ENCODE measurements at places on chromosomes 13 and 19.
A peak's percentile ranks its signal among the peaks of the same experiment; 100 is the strongest.

DNA sequence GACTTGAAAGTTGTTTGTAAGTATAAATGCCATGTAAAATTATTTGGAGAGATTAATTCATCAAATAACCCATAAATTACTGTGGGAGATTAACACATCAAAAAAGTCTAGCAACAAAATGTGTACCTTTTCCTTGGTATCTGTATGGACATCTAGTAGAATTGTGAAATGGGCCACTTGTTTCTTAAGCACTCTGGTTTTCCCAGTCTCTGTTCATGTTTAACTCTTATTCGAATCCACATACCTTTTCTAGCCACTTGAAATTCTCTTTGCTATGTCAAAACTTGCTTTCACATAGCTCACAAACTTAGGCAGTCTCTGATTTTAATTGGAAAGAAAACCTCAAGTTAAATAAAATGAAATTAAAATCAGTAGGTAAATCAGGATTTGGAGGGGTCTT lies 470.6 kb downstream of the LMO7 start:
- DNase-seq: no peak

DNA sequence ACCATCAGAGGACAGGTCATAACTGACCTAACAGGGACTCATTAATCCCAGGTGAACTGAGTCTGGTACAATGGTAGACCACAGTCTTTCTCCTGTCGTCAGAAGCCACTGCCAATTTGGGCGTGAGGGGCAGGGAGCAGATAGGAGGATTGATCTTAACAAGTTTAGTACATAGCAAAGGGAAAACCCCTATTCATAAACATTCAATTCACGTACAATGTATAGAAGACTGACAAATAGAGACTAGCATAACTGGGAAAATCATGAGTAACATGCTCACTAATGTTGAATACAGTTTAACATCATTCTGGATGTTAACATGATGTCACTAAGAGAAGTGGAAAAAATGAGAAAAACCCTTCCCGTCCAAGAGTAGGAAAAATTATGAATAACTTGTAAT lies 54.1 kb downstream of the SLC7A1 start:
- DNase-seq: no peak

DNA sequence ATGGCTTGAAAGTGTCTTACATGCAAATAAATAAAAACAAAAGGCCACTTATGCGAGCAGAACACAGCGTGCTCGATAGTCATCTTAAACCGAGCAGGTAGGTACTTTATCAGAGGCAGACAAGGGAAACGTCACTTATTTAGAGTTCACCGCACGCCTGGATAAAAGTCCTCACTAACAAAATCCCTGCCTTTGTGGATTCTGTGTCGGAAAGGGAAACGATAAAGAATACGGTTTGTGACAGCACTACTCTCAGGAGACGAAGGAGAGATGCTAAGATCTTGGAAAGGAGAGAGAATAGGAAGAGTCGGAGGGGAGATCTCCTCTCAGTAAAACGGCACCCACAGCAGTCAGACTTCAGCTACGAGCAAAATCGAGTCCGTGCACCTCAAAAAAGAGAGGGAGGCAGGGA lies 581 bp downstream of the RCBTB1 start:
- DNase-seq: no peak

- no peak for DNase-seq
These were observed 64.8 kb upstream of the FLT1 start for GRCh38 chr13:28559636-28560259.

GRCh38 chr19:1076046-1076386 lies 9.0 kb downstream of the ARHGAP45 start:
- no peak for DNase-seq

- no peak for DNase-seq
These were observed 1523.2 kb downstream of the UQCRFS1 start for GRCh38 chr19:27689734-27690241.

- DNase-seq: no peak
These were observed 62.5 kb downstream of the C13orf42 start for GRCh38 chr13:51048616-51049015.

DNA sequence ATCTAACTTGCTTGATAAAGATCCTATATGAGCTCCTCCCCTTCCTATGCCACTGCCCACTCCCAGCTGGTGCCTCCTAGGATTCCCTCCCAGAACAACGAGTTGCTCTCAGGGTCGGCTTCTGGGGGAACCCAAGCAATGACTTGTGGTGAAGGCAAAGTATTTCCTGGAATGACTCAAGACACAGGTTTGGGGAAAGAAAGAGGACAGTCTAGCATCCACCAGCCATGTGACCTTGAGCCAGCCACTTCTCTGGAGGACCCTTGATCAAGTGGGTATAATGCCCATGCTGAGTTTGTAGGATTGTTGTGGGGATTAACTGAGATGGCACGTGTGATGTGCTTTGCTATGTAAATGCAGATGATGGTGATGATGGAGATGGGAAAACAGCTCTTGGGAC lies 33.0 kb downstream of the MBD3L2B start:
- no peak for DNase-seq

DNA sequence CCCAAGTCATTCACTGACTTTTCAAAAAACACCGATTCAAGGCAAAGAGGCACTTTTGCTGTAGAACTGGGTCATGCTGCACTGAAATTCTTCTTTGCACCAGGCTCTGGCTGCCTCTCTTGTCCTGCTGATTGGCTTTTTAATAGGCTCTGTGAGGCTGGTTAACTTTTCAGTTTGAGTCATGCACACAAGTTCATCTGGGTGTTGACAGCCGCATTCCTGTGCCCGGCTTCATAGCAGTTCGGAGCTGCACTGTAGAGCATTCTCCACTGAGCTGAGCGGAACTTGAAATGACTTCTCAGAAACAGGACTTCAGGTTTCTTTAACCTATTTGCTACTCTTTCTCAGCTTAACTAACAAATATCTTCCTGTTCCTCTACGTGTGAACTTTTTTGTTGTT lies 978.3 kb downstream of the UQCRFS1 start:
- DNase-seq: no peak

- no peak for DNase-seq
These were observed 20.5 kb downstream of the PPP5C start for GRCh38 chr19:46367426-46367825.

- DNase-seq: no peak
These were observed 29.8 kb upstream of the PABPC3 start for GRCh38 chr13:25065974-25066770.

DNA sequence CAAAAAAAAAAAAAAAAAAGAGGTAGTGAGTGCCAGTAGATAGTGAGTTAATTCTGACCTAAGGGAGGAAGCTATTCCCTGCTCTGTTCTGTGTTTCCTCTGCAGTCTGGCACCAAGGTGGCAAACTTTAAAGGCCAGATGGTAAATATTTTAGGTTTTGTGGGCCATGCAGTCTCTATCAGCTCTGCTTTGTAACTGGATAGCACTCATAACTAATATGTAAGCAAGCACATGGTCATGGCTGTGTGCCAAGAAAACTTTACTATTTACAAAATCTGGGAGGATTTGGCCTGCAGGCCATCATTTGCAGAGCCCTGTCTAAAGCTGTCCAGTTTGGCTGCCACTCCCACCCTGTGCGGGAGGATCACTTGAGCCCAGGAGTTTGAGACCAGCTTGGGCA lies 4.3 kb downstream of the PIN1 start:
- no peak for DNase-seq

- DNase-seq: peak; percentile 33
These were observed 96.8 kb downstream of the SUCLA2 start for GRCh38 chr13:47904241-47904640.

DNA sequence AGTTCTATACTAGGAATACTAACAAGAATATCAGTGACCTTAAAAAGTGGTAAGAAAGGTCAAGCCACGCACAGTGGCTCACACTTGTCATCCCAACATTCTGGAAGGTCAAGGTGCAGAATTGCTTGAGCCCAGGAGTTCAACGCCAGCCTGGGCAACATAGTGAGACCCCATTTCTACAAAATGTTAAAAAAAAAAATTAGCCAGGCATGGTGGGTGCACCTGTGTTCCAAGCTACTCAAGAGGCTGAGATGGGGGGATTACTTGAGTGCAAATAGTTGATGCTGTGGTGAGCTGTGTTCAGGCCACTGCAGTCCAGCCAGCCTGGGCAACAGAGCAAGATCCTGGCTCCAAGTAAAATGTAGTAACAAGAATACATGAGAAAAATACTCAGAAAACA lies 61.8 kb downstream of the PCDH9 start:
- no peak for DNase-seq

DNA sequence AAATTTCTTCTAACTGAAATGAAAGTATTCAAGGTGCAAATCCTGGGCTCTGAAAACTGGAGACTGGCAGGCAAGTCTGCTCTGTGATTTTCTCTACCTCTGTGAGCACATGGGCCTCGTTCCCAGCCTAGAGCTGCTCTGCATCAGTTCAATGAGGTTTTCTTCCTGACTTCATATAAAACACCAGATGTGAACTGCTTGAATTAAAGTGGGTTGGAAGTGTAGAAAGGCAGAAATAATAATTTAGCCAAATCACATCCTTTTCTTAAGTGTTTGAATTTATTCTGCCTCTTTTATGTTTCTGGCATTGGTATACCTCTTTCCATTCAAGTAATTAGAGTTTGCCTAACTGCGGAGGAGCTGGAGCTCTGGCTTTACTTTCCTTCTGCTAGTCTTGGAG lies 540.8 kb downstream of the OLFM4 start:
- no peak for DNase-seq

DNA sequence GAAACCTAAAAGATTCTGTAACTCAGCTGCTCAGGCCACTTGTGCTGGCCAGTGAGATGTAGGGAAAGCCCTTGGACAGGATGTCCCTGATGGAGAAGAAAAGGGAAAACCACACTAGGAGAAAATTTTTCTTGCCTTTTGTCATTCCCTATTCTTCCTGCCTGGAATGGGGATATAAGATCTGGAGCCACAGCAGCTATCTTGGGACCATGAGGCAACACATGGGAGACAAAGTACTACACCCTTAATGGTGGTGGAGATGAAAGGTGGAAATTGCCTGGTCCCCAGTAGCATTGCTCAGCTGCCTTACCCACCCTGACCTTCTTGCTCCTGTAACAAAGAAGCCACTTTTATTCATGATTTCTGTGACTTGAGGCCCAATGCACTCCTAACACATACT lies 9.4 kb downstream of the RSPH6A start:
- no peak for DNase-seq

DNA sequence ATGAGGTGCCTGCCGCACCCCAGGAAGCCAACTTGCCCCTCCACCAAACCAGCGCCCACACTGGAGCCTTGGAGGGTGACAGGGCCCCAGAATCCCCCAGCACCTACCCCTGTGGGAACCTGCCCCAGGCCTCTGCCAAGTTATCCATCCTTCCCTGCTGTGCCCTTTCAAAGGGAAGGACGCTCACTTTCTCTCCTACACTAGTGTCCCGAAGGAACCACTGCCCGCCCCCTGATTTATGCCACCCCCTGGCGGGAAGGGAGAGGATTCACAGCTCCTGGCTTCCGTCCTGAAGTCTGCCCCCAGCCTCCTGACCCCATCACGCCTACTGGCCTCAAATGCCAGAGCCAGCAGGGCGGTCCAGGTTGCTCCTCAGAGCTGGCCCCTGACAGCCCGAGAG lies 1.4 kb downstream of the EVI5L start:
- no peak for DNase-seq

- no peak for DNase-seq
These were observed 31.8 kb upstream of the SEMA6B start for GRCh38 chr19:4591320-4591719.

GRCh38 chr13:98089246-98089645 lies 53.6 kb upstream of the FARP1 start:
- no peak for DNase-seq

GRCh38 chr13:95480131-95480545 lies 72.4 kb upstream of the CLDN10 start:
- DNase-seq: peak; percentile 50

GRCh38 chr13:42228527-42228926 lies 43.4 kb upstream of the AKAP11 start:
- no peak for DNase-seq

GRCh38 chr19:52992109-52993004 lies 21.4 kb upstream of the ERVV-1 start:
- DNase-seq: no peak

GRCh38 chr13:28822151-28822550 lies 2.0 kb downstream of the MTUS2 start:
- DNase-seq: no peak

GRCh38 chr19:18419699-18420460 lies 682 bp downstream of the SSBP4 start:
- peak; percentile 52 for DNase-seq

GRCh38 chr19:40413291-40413845 lies at the start of gene PRX:
PRX (minus strand) TSS chr19:40413378; CDS start chr19:40407932, 5,446 bp downstream.
- DNase-seq: no peak

- DNase-seq: no peak
These were observed 190.5 kb downstream of the NDFIP2 start for GRCh38 chr13:79671420-79671819.

DNA sequence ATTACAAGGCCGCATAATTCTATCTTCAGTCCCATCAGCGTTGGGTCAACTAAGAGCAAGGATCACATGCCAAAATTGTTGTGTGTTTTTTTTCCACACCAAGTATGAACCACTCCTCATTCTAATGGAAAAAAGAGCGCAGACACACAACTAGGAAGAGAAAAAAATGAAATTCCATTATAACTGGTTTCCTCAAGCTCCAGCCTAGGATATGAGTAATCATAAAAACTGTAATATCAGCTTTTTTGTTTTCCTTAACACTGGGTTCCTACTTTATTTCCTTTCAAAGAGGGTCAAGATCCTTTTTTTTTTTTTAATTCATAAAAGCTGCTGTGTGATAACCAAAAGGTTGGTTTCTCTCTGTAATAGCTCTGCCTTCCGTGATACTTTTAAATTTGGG lies 19.4 kb downstream of the TSHZ3 start:
- DNase-seq: no peak

DNA sequence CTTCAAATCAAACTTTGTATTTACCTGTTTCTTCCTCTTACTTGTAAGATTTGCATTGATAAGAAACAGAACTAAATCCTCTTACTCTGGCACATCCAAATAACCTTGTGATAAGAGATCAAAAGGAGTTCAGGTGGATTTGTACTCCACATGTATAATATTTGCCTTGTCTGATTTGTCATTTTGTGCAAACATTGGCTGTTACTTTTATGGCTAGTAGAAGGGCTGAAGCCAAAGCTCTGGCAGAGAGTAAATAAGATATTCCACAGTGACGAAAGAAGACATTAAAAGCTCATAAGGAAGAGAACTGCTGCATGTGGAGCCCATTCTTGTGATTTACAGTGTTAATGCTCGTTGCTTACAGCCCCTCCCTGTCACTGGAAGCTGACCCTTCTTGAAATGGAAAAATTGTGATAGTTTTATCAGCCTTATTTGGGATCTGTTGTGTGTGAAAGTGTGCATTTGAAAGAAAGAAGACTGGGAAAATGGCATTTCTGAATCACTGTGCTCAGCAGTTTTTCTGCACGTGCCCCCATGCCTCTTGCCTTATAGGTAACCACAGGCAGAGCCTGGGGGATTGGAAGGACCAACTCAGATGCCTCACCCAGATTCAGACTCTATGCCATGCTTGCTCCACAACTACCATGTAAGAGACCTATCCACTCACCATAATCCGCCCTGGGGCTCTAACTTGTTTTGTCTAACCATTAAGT lies 68.2 kb downstream of the OXGR1 start:
- no peak for DNase-seq

- no peak for DNase-seq
These were observed 9.5 kb upstream of the MBNL2 start for GRCh38 chr13:97212601-97213040.

GRCh38 chr13:98278068-98278724 lies 101.1 kb upstream of the RNF113B start:
- no peak for DNase-seq

- no peak for DNase-seq
These were observed 3.3 kb downstream of the RNASEH2B start for GRCh38 chr13:50912851-50913250.
